Activated T-cell treated with anti-CD3 and anti-CD28 coated beads, Interleukin-2, amount 50 U/mL, for 48 hours (primary cell): ENCODE measurements at places on chromosomes 6 and 20.
A peak's percentile ranks its signal among the peaks of the same experiment; 100 is the strongest.

DNA sequence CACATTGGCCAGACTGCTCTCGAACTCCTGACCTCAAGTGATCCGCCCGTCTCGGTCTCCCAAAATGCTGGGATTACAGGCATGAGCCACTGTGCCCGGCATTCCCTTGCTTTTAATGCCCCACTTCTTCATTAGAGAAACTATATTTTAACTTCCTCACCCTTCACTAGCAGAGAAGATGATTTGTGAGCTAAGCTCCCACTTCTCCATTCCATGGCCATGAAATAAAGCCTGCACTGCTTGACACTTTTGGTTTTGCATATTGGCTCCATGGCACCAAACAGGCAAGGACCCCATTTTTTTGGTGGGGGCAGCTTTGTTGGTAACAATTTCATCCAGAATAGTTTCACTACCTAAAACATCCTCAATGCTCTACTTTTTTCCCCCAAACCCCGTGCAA is 145.3 kb downstream of the TFAP2B start:
- no peak for DNase-seq

DNA sequence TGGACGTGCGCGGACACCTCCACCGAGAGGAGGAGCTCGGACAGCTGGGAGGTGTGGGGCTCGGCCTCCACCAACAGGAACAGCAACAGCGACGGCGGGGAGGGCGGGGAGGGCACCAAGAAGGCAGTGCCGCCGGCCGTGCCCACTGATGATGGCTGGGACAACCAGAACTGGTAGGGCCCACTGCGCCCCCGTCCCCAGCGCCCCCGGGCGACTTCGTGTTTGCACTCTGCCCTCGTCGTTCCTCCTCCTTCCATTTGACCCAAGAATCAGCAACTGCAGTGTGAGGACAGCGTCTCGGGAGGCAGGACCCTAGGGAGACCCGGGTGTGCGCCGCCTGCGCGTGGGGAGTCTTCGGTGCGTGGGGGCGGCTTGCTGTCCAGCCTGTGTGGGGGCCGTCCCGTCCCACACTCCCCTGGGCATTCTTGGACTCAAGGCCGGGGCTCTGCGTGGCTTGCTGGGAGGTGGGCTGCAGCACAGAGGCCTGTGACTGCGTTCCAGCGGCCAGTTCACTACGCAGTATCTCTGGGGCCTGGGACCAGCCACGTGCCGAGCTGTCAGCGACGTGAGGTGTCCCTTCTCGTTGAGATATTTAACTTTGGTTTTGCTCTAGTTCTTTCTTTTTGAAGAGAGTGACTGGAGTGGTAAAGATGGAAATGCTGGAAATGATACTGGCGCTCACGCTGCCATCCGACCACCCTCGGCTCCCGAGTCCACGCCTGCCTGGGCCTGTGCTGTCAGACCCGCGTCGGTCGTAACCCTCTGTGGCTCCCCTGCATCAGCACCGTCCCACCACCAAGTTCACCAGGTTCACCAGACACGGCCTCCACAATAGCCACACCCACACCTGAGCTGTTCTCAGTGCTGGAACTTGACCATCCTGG is 5.0 kb upstream of the COL20A1 start:
- no peak for DNase-seq

GRCh38 chr20:23327617-23328333 is 22.8 kb upstream of the NXT1 start:
- no peak for DNase-seq

- DNase-seq = no peak
These were observed 174.5 kb downstream of the MRPL14 start for GRCh38 chr6:43952746-43953145.

- DNase-seq = no peak
These were observed 291.4 kb upstream of the RNF217 start for GRCh38 chr6:124670801-124671200.

GRCh38 chr6:141134723-141135122 is 998.0 kb upstream of the GJE1 start:
- no peak for DNase-seq

- DNase-seq = no peak
These were observed 12.0 kb downstream of the CNKSR3 start for GRCh38 chr6:154498340-154498934.

DNA sequence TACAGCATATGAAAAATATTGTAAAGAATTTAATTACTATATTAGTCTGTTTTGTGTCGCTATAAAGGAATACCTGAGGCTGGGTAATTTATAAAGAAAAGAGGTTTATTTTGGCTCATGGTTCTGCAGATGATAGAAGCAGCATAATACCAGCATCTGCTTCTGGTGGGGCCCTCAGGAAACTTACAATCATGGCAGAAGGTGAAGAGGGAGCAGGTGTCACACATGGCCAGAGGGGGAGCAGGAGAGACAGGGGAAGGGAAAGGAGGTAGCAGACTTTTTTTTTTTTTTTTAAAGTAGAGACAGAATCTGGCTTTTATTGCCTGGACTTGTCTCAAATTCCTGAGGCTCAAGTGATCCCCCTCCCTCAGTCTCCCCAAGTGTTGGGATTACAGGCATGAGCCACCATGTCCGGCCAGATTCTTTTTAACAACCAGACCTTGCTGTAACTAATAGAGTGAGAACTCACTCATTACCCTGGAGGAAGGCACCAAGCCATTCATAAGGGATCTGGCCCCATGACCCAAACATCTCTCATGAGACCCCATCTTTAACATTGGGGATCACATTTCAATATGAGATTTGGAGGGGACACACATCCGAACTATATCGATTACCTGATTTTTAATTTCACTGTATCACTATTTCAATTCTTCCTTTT is 64.6 kb downstream of the MAN1A1 start:
- no peak for DNase-seq

- no peak for DNase-seq
These were observed 100.0 kb downstream of the CD24 start for GRCh38 chr6:106874481-106874880.

DNA sequence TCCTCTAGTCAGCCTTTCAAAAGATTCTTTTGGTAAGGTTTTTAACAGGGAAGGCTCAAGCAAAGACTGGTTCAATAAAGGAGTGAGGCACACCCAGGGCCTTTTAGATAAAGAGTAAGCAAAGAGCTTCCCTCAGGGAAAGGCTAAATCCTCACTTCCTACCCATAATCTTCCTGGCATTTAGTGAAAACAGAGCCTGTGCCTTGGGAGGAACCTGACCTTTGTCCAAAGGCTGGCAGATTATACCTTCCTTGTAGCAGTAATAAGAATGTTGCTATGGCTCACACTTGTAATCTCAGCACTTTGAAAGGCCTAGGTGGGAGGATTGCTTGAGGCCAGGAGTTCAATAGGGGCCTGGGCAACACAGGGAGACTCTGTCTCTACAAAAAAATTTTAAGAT is 280.1 kb upstream of the PLCB4 start:
- no peak for DNase-seq

DNA sequence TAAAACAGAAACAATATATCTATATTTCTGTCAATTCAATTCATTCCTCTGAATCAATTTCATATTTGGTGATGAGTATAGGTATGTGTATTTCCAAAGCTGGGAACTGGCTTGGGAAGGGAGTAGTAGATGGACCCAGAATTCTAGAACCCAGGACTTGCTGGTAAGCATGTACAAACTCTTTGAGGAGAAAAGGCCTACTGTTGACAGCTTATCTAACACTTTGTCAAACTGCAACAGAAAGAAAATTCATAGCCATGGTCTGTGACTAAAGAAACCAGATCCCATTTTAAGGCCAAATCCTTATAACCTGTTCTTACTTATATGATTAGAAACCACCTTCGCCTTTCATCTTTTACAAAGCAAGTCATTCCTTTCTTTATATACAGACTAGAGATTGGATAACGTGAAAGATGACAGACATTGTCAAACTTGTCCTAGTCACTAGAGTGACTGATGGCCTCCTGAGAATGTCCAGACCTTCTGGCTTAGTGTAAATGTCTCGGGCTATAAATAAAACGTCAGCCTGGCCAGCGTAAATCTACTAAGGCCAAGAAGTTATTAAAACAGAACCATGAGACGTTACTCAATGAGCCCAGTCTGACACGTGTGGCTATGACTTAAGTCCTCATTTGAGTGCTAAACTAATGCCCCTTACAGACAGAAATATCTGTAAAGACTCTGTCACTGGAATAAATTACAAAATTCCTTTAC is 152.3 kb downstream of the ALDH8A1 start:
- DNase-seq = no peak

DNA sequence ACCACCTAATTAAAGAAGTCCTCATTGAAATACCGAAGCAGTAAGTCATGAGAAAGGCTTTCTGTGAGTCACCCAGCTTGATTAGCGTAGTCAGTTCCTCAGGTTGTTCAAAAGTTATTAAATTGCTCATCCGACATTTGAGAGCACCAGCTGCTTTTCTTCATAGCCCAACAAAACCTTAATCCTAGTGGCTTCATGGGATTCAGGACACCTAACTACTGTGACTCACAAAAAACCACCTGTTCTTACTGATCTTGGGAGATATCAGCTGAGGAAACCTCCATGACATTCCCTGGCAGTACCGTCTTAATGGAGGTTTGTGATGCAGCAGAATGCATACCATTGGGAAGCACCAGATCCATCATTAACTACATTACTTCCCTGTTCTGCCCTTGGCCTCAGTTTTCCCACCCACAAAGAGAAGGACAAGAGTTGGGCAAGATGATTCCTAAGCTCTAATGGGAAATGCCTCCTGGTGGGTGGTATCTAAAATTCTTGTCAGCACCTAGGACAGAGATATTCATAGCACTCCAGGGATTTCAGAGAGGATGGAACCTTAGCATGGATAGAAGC is 103.8 kb downstream of the KHDC1L start:
- DNase-seq = no peak

GRCh38 chr20:5608104-5608441 is 142.1 kb upstream of the SHLD1 start:
- DNase-seq = no peak

DNA sequence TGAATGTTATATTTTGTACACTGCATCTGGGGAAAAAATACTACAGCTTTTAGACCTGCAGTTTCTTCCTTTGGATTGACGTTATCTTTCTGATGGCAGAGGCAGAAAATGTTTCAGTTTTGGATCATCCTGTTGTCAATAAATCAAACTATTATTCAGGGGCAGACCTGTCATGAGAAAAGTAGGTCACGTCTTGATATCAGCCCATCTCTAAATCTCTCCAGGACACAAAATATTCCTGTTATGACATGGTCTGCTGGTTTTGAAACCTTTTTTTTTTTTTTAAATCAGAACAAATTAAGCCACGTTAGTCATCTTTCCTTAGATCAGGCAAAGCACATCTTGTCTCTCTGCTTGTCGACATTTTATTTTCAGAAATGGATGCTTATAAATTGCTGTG is 24.0 kb downstream of the IL20RA start:
- no peak for DNase-seq

GRCh38 chr20:46935394-46936017 is 40.9 kb downstream of the EYA2 start:
- DNase-seq = no peak

- no peak for DNase-seq
These were observed 359.7 kb downstream of the ARHGAP18 start for GRCh38 chr6:129350278-129350677.

- DNase-seq = no peak
These were observed 42.0 kb upstream of the ESR1 start for GRCh38 chr6:151765444-151765886.

DNA sequence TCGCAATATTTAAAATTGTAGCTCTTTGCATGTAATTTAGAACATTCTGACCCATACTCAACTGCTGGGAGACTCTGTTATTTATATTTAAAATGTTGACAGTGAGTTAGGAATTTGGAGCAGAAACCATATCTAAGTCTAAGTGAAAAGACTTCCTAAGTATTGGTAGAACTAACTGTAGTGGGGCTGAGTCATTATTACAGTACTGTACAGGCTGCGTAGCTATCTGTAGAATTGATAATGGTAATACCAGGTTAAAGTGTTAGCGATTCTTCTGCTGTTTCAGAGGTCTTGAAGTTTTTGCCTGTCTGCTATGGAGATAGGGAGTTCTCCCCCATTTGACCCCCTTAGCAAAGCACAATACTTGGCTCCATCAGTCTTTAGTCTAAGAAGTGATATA is 3.6 kb downstream of the TOP1 start:
- no peak for DNase-seq

DNA sequence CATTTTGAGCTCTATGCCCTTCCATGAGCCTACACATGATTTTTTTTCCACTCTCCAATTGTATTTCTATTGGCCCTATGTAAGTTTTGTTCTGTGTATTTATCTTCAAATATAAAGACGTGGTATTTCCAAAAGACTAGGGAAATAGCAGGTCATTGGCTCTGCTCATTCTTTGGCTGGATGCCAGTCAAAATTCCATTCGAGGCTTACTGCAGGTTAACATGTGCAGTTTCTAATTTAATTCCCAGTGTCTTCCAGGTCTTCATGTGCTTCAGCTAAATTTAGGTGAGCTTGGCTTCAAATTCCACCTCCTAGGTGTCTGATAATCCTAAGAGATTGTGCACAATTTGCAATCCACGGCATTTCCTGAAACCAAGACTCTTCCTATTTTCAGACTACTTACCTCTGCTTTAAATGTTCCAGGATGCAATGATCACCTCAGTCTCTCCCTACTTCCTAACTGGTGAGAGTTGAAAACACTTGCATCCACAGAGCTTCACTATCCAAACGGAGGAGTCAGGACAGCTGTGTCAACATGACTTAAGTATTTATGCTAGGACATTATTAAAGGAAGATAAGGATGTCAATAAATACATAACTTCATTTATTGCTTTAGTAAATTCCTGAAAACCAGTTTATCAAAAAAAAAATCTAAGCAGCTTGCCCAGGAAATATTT is 236.1 kb downstream of the COL12A1 start:
- DNase-seq = no peak

- no peak for DNase-seq
These were observed 78.1 kb upstream of the FLRT3 start for GRCh38 chr20:14415467-14415866.

DNA sequence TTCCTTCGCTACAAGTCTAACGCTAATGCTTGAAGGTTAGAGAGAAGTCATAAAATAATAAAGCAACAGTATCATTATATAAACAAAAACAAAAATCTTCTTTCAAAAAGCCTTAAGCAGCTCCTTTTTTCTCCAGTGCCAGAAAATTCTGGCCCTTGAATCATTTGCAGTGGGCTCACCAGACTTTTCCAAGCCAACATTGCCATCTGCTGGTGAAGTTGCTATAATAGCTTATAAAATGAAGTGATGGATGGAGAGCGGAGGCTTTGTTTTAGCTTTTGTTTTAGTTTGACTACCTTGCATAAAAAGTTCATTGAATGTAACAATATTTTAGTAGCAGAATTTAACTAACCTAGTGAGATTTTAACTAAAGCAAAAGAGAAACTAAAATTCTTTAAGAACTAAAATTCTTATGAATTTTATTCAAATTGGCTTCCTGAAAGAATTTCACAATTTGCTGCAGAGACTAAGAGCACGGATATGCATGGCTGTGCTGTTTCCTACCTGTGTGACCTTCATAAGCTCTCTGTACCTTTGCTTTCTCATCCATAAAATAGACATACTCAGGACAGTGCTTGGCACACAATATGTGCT is 44.8 kb upstream of the SLC2A12 start:
- DNase-seq = peak; percentile 61
